ENCODE measurements at places on chromosomes 7 and 10.

GRCh38 chr7:66105263-66105748, 9.3 kb upstream of the CRCP start:
- no peak for DNase-seq

- DNase-seq, result no peak
Measured at GRCh38 chr10:129897871-129898626, 66.0 kb downstream of the EBF3 start.

DNA sequence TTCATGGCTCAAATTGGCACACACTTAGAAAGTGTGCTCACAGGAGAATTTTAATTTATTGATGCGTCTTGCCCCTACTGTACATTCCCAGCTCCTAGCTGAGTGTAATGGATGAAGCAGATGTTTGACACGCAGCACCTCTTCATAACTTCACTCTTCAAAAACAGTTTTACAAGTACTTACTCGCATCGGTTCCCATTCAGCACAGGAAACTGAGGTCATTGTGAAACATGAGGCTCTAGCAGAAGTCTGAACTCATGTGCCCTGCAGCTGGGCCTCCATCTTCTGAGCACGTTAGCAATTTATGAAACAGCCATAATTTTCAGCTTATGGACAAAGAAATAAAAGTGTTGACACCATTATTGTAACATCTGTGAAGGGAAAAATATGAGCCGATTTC, 558.9 kb upstream of the MGMT start:
- DNase-seq, result no peak

DNA sequence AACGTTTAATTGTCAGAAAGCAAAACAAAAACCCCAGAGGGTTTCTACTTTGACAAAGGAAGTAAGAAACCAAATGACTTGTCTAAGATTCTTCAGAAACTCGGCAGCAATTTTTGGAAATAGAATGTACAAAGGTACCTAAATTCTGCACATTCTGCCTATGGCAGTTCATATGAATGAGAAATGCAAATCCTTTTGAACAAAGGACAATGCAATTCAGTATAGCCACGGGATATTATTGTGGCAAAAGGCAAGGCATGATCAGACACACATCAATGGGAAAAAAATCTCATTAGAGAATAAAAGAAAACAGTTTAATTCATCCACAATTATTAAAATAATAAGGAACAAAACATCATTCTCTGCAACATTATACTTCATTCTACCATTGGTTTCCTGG, 93.4 kb downstream of the SEMA3C start:
- no peak for DNase-seq

DNA sequence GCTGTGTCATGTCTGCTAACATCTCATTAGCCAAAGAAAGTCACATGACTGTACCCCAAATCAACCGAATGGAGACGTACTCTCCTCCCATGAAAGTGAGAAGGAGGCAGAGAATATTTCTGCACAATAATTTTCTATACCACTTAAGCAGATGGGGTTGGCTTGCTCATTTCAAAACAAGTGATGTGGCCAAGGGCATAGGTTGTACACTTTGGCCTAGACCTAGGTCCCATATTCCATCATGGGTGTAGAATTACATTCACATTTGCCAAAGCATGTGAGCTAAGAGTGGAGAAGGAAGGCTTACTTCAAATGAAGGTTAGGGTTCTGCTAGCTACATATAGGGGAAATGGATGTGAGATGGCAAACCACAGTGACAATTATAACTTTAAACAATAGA, 83.0 kb downstream of the ZNF365 start:
- DNase-seq, result no peak

All from dermis microvascular lymphatic vessel endothelial cell (primary cell).